A549 treated with Hydrocortisone at 1 μM for 4 hours (cell line): ENCODE measurements at places on chromosomes 11 and 22. TPM values are rescaled to one million over a fixed set of nuclear protein-coding genes. Genes with fewer than 3 reads are reported as not detected.

Gene FOLH1
- not detected in 5 replicates for total RNA-seq

Gene GLYAT
- total RNA-seq, result not detected in 5 replicates

Gene POU2AF2
- not detected in 5 replicates for total RNA-seq

Gene VWA5A
- 0.09 to 0.28 TPM (median 0.24 TPM) in 5 replicates for total RNA-seq

Gene FAM76B
- 6.6 to 10.0 TPM (median 8.2 TPM) in 5 replicates for total RNA-seq

Gene CABP2
- not detected in 5 replicates for total RNA-seq

Gene SEC14L2
- 68.1 to 117 TPM (median 87.0 TPM) in 5 replicates for total RNA-seq

Gene RIMBP3C
- total RNA-seq, result 0.12 to 0.30 TPM (median 0.14 TPM) in 5 replicates

Gene PKNOX2
- total RNA-seq, result 0.03 to 0.07 TPM (median 0.03 TPM) in 3 of 5 replicates, not detected in the others

Gene JAML
- not detected in 5 replicates for total RNA-seq

Gene SFI1
- total RNA-seq, result 8.0 to 11.0 TPM (median 10.2 TPM) in 5 replicates

Gene CSF2RB
- total RNA-seq, result not detected in 5 replicates

Gene PNPLA5
- total RNA-seq, result 0.03 to 0.06 TPM in 2 of 5 replicates, not detected in the others

Gene CCDC73
- 0.03 to 0.07 TPM in 2 of 5 replicates, not detected in the others for total RNA-seq

Gene SCN4B
- 0.06 to 0.21 TPM (median 0.07 TPM) in 4 of 5 replicates, not detected in the other for total RNA-seq

Gene CADM1
- 17.8 to 24.5 TPM (median 22.7 TPM) in 5 replicates for total RNA-seq

Gene OR51G2
- total RNA-seq, result not detected in 5 replicates

Gene PATE2
- not detected in 5 replicates for total RNA-seq

Gene BTG4
- total RNA-seq, result 0.10 to 0.23 TPM (median 0.16 TPM) in 4 of 5 replicates, not detected in the other

Gene CRACR2B
- 3.0 to 6.3 TPM (median 5.7 TPM) in 5 replicates for total RNA-seq

Gene CHRM1
- total RNA-seq, result 0.06 to 0.13 TPM (median 0.08 TPM) in 5 replicates

Gene INPP5J
- 0.33 to 0.70 TPM (median 0.54 TPM) in 5 replicates for total RNA-seq

Gene RFPL1
- not detected in 5 replicates for total RNA-seq

Gene FADS1
- total RNA-seq, result 174 to 247 TPM (median 208 TPM) in 5 replicates

Gene SSTR3
- not detected in 5 replicates for total RNA-seq

Gene UPK3A
- total RNA-seq, result not detected in 5 replicates

Gene TXN2
- 56.2 to 69.7 TPM (median 65.1 TPM) in 5 replicates for total RNA-seq

Gene GLB1L3
- total RNA-seq, result 0.03 TPM in 1 of 5 replicates, not detected in the others

Gene PVALB
- not detected in 5 replicates for total RNA-seq

Gene ELMOD1
- 0.05 to 0.26 TPM (median 0.20 TPM) in 5 replicates for total RNA-seq

Gene OR2AT4
- not detected in 5 replicates for total RNA-seq

Gene THY1
- total RNA-seq, result 11.4 to 19.8 TPM (median 13.2 TPM) in 5 replicates

Gene ISX
- not detected in 5 replicates for total RNA-seq

Gene FDX1
- total RNA-seq, result 14.7 to 17.9 TPM (median 17.2 TPM) in 5 replicates

Gene RIBC2
- 1.2 to 2.6 TPM (median 2.0 TPM) in 5 replicates for total RNA-seq

Gene ZFTA
- total RNA-seq, result 4.3 to 5.9 TPM (median 5.4 TPM) in 5 replicates

Gene PDGFD
- 5.9 to 8.6 TPM (median 7.2 TPM) in 5 replicates for total RNA-seq

Gene OR52N4
- total RNA-seq, result not detected in 5 replicates

Gene GTSE1
- 30.2 to 35.3 TPM (median 32.0 TPM) in 5 replicates for total RNA-seq

Gene KRTAP5-7
- not detected in 5 replicates for total RNA-seq

Gene MIEF1
- 23.9 to 31.2 TPM (median 25.1 TPM) in 5 replicates for total RNA-seq

Gene SESN3
- total RNA-seq, result 0.07 to 0.13 TPM (median 0.12 TPM) in 5 replicates

Gene ZP1
- total RNA-seq, result 0.14 to 0.46 TPM (median 0.28 TPM) in 5 replicates

Gene CLDN5
- not detected in 5 replicates for total RNA-seq

Gene OR6A2
- not detected in 5 replicates for total RNA-seq

Gene C22orf31
- not detected in 5 replicates for total RNA-seq

Gene KCNK4
- total RNA-seq, result 0.07 to 0.10 TPM in 2 of 5 replicates, not detected in the others
